Putamen (tissue), 1 donor: ENCODE measurements at places on chromosomes 5 and 9.

GRCh38 chr5:1334831-1335539 is 9.9 kb downstream of the CLPTM1L start:
- DNase-seq: no peak

DNA sequence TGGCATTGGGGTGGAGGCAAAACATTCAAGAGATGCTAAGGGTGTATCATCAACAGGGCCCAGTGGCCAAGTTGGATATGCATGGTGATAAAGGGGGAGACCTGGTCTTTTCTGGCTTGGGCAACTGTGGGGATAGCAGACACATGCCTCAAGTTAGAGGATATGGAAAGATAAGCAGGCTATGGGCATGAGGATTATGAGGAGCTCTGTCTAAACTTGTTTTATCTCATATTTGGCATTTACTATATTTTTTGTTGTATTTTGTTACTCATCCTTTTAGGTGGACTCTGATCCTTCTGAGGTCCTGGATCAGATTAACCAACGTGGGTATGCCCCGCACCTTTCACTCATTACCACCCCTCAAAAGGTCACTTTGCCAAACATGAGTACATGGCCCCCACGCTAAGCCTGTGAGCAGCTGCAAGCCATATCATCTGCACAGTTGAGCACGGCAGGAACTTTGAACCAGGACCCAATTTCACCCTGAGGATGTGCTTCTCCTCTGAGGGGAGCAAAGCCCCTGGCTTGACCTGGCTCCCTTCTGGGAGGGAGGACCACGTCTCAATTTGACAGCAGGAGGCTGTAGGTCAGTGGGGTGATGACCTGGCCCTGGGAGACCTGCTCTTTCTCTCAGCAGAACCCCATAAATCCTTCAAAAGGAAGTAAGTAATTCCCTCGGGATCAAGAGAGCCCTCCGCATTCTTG is 71.1 kb upstream of the CD180 start:
- DNase-seq: no peak

- DNase-seq: no peak
These were observed 176.8 kb downstream of the MAT2B start for GRCh38 chr5:163682234-163682633.

GRCh38 chr5:140630292-140631035 is 2.5 kb downstream of the CD14 start:
- DNase-seq: no peak

DNA sequence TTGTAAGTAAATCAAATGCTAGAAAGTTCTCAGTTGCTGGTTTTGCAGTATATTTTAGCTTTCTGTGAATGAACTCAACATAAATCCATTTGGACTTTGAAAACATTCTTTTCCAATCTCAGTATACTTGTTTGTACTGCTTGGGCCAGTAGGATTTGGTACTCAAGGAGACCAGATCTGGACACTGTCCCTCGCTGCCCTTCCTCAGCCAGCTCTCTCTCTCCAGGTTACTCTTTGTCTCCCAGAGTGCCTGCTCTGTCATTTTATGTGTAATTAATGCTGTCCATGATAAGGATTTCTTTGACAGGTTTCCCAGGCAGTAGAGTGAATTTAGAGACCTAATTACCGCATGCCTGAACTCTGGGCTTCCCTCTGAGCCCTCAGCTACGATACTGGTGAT is 344.6 kb upstream of the SGCD start:
- DNase-seq: no peak

- no peak for DNase-seq
These were observed 2.6 kb downstream of the HDAC3 start for GRCh38 chr5:141633871-141634561.

DNA sequence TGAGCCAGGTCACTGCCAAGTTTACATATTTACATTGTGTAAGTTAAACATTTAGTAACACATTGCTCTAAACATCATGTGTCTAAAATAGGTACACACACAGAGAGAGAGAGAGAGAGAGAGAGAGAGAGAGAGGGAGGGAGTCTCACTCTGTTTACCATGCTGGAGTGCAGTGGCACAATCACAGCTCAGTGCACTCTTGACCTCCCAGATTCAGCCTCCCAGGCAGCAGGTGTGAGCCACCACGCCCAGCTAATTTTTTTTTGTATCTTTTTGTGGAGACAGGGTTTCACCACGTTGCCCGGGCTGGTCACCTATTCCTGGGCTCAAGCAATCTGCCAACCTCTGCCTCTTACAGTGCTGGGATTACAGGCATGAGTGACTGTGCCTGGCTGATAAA is 1045.3 kb downstream of the TLE1 start:
- DNase-seq: no peak

DNA sequence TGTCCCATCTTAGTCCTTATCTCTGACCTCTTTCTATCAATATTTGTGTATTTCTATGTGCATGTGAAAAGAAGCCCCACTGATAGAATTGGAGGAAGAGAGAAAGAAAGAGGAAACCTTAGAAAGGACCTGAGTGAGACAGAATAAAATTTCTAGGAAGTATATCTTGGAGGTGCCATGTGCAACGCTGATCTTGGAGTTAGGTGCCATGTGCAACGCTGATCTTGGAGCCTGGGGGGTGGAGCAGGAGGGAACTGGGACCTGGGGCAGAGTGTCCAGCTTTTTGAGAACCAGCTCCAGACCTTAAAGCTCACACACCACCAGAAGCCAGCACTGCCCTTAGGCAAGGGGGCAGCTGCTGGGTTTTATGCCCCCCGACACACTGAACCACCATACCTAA is 89.4 kb downstream of the SHC3 start:
- no peak for DNase-seq

- no peak for DNase-seq
These were observed 69.1 kb downstream of the ZNF366 start for GRCh38 chr5:72438141-72438540.

DNA sequence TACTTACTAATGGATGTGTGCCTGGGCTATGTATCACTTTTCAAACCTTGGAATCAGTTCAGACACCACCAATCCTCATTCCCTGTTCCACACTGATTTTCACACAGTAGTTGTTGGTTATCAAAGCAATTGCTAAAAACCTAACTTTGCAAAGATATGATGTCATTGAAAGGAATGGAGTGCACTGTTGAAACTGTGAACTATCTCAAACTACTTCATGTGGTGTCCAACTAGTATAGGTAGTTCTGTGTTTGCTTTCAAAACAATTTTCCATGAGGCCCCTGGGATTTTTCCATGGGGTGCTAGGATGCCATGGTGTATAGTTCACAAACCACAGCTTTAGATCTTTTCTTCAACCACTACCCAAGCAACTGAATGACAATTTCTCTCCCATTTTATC is 17.8 kb downstream of the INIP start:
- DNase-seq: no peak

- DNase-seq: no peak
These were observed 20.1 kb downstream of the CLPTM1L start for GRCh38 chr5:1324719-1325190.

DNA sequence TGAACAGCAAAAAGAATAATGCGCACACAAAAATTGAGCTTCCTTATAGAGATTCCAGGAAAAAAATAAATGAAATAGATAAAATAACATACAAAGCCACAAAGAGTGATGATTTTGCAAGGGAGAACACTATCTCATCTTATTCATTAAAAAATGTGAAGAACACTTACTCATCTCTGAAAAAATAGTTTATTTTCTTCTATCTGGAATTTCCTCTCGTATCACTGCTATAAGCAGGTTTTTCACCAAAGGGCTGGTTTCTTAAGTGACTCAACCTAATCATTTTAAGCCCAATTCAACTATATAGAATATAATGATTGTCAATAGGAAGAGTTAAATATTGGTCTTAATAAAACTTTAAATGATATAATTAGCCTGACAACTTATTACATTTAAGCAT is 504.9 kb downstream of the NR2F1-AS1 start:
- DNase-seq: no peak

DNA sequence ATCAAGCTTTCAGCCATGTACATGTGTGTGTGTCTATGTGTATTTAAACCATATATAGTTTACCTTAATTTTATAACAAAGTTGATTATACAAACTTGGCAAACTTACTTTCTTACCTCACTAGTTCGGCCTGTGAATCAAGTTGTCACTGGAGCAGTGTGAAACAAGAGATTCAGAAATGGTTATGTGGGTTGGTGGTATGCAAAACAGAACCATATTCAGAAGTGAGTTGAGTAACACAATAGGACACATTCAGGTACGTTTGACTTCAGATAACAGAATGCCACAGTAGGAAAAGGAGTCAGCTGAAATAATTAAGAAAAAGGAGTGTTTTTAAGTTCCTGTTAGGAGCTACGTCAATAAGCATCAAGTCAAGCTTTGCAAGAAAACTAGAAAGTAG is 21.5 kb downstream of the XPA start:
- no peak for DNase-seq

DNA sequence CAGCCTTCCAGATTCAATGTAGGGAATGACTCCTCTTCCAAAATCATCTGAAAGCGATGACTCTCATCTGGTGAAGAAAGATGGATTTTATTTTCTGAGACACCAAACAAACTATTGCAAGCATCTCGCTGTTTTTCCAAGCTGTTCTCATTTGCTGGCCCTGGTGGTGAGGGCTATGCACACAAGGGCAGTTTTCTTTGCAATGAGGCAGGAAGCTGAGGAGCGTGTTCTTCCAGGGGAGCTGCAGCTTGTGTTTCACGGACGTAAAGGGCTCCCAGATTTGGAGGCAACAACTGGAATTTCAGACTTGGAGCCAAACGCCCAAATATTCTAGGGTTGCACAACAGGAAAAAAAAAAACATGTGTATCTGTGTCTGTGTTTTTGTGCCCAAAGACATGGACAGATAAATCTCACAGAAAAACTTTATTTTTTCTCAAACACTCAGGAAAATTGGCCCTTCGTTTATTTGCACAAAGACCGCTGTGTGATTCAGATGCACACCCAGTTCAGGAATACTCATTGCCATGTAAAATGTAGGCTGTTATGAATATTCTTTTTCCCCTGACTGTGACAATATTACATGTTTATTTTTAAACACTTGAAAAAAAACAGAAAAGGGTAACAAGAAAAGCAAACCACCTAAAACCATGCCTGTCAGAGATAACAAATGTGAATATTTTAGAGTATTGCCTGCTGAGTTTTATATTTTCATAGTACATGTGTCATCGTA is 151.3 kb downstream of the GAS1 start:
- DNase-seq: no peak

GRCh38 chr9:91408475-91408874 is 15.2 kb downstream of the NFIL3 start:
- no peak for DNase-seq

DNA sequence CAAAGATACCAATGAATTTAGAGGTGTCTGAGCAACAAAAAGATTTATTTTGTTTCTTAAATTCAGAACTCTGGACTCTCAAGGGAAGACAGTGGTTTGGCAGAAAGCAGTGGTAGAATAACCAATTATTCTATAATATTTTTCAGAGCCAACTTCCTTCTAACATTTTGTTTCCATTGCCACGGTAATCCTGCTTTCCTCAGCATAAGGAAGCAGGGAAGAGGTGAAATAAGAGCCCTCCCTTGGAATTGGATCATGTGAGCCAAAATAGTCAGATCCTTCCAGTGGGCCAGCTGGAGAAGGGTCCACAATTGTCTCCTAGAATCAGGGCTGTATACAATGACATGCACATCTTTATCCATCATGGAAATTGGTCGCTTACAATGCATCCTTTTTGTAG is 130.0 kb upstream of the MAP1B start:
- no peak for DNase-seq

- DNase-seq: no peak
These were observed 42.8 kb downstream of the CAMSAP1 start for GRCh38 chr9:135864447-135865049.

DNA sequence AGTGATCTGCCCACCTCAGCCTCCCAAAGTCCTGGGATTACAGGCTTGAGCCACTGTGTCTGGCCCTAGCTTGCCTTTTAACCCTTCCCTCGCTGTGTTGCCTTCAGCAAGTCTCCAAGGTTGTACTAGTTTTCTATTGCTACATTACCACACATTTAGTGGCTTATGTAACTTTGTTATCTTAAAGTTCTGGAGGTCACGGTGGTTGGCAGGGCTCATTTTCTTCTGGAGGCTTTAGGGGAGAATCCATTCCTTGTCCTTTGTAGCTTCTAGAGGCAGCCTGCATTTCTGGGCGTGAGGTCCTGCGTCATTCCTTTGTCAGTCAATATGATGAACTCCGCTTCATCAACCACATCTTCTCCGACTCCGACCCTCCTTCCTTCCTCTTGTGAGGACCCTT is 2.9 kb upstream of the PRRC2B start:
- no peak for DNase-seq

- DNase-seq: no peak
These were observed 25.3 kb downstream of the PTGES2 start for GRCh38 chr9:128102196-128102595.

DNA sequence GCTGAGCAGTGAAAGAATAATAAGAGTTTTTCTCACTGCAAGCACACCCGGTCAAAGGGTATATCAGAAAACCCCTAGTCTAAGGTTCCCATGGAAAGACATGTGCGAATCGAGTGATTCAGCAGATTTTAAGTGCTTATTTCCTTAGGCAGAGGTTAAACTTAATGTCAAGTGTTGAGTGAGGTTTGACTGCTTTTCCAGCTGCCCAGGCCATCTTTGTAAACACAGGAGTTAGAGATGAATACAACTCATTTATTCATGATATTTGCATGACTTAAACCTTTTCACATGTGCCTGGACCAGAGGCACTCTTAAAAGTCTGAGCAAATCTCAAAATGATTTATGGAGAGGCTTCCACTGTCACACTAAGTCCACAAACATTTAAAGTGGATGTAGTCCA is 137.8 kb upstream of the RGMB start:
- no peak for DNase-seq

- no peak for DNase-seq
These were observed 175.2 kb downstream of the PSAT1 start for GRCh38 chr9:78472111-78472510.

- no peak for DNase-seq
These were observed 147.5 kb upstream of the PIK3R1 start for GRCh38 chr5:68067976-68068603.

DNA sequence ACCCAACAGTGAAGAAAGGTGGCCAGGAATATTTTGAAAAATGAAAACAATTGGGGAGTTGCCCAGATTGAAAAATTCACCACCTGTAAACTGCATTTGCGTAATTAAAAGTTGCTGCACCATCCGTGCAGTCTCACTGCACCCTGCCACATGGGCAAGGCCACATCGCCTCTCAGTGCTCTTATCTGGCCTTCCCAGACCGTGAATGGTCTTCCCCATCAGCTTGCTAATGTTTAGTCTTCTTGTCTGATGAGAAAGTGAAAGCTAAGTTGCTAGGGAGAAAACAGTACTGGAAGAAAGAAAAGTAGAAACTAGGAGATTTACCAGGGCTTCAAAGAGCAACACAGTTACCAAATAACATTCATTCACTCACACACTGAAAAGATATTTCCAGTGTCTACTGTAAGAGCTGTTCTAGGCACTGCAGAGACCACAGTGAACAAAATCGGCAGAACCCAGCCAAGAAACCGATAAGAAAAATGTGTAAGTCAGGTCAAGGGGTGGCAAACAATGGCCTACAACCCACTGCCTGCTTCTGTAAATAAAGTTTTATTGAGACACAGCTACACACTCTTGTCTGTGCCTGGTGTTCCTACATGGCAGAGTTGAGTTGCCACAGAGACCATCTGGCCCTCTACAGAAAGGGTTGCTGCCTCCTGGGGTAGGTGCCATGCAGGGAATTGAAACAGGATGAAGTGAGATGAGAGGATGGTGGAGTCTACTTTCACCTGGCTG is 51.2 kb upstream of the CTSL start:
- no peak for DNase-seq
